ENCODE measurements at places on chromosomes 11 and 22. TPM values are rescaled to one million over a fixed set of nuclear protein-coding genes. Genes with fewer than 3 reads are reported as not detected.

Gene RIN1
- total RNA-seq, result 44.8 TPM

Gene CRACR2B
- 1.5 TPM for total RNA-seq

Gene FADS2
- 349 TPM for total RNA-seq

Gene SLCO2B1
- total RNA-seq, result under 0.01 TPM

Gene BTBD18
- not detected for total RNA-seq

Gene POLD3
- 9.3 TPM for total RNA-seq

Gene P2RX6
- 3.6 TPM for total RNA-seq

Gene ELP4
- total RNA-seq, result 23.0 TPM

Gene SPI1
- not detected for total RNA-seq

Gene C22orf31
- total RNA-seq, result 0.15 TPM

Gene KRTAP5-8
- not detected for total RNA-seq

Gene CALCA
- total RNA-seq, result not detected

Gene PRR33
- total RNA-seq, result not detected

All from smooth muscle cell of trachea (primary cell).